ENCODE measurements at places on chromosomes 16 and 17.

DNA sequence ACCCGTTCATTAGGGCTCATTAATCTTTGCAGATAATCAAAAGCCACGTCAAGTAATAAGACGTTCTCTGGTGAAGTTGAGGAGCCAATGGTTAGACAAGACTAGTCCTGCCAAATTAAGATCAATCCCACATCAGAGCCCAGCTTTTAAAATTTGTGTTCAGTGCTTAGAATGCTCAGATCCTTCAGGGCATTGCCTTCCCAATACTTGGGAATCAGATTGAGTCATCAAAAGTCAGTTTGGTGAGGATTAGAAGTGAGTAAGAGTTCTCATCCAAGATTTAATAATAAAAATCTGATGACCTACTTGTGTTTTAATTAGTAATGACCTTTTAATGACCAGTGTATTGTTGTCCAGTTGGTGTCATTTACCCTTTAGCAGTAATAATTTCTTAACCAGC is 19.8 kb downstream of the MAP2K4 start:
- DNase-seq = no peak

DNA sequence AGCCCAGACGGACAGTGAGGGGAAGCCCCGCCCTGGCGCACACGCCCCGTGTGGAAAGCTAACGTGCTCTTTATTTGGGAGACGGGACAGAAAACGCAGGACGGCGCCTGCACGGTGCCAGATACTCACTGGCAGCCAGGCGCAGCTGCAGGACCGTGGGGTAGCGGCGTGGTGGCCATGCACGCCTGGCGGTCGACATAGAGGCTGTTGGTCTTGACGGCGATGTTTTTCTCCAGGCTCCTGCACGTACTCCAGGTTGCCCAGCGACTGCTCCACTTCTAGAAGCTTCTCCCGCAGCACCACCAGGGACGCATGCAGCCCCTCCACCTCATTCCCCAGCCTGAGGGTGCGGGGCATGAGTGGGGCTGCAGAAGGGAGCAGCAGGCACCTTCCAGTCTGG is 5.1 kb upstream of the C1QTNF8 start:
- DNase-seq = no peak

DNA sequence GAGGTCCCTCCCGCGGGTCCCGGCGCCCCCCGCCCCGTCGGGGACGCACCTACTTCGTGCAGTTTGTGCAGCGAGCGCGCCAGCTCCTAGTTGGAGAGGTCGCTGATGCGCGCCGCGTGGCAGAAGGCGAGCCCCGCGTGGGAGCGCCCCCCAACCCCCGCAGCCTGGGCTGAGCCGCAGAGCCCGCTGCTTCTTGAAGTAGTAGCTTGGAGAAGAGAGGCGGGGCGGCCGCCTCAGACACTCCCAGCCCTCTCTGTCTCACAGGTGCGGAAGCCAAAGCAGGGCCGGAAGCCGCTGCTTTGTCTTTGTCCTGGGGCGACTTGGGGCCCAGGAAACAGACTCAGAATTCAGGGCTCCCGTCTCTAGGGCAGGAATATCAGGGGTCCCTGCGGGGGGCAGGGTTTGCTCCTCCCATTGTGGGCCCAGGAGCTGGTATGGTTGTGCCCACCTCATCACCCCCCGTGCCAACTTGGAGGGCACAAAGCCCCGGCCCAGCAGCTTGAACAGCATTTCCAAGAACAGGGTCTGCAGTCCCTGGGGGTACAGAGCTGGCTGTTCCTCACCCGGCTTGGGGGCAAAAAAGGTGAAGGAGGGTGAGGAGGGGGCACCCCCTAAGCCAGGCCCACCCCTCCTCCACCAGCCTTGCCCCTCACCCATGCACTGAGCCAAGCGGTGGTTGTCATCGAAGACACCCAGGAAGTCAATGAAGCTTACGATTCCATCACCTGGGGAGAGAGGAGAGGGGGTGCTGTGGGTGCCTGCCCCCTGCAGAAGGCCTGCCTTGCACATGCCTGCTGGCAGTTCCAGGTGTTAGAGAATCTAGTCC is 13.5 kb downstream of the SPATA32 start:
- DNase-seq = peak; percentile 40

DNA sequence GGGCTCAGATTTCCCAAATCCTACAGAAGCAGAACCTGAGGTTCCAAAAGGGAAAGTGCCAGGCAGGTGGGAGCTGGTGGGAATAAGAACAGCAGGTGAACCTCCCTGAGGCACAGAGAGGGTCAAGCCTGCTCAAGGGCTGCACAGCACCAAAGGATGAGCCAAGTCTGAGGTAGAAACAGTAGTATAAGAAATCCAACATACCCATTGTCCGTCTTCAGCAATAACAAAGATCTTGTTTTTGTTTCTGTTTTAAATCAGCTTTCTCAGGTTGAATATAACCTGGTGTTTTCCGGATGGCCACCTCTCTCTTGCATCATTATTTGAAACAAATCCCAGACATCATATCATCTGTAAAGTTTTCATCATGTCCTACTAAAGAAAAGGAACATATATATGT is 10.6 kb upstream of the CES3 start:
- no peak for DNase-seq

DNA sequence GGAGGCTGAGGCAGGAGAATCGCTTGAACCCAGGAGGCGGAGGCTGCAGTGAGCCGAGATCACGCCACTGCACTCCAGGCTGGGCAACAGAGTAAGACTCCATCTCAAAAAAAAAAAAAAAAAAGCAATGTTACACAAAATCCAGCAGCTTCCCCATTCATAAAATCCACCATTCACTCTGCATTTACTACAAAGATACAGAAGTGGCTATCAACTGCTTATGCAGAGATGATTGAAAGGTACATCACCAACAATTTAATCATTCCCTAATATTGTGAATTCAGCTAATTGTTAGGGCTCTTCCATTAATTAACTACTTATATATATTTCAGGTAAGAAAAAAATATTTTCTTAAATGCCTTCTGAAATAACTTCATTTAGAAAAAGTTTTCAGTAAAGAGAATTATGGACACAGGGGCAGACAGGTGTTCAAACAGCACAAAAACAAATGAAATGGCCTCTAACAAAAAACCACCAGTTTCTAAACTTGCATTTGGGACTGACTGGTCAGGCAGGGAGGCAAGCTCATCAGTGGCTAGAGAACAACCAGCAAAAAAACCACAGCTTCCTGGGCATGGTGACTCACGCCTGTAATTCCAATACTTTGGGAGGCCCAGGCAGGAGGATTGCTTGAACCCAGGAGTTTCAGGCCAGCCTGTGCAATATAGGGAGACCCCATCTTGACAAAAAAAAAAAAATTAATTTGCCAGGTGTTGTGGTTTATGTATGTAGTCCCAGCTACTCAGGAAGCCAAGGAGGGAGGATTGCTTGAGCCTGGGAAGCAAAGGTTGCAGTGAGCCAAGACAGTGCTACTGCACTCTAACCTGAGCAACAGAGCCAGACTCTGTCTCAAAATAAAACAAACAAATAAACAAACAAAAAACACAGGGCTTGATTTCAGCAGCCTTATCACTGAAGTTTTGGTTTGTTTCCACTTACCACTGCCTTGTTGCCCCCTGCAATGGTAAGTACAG is 26.3 kb downstream of the ERN1 start:
- peak; percentile 28 for DNase-seq

DNA sequence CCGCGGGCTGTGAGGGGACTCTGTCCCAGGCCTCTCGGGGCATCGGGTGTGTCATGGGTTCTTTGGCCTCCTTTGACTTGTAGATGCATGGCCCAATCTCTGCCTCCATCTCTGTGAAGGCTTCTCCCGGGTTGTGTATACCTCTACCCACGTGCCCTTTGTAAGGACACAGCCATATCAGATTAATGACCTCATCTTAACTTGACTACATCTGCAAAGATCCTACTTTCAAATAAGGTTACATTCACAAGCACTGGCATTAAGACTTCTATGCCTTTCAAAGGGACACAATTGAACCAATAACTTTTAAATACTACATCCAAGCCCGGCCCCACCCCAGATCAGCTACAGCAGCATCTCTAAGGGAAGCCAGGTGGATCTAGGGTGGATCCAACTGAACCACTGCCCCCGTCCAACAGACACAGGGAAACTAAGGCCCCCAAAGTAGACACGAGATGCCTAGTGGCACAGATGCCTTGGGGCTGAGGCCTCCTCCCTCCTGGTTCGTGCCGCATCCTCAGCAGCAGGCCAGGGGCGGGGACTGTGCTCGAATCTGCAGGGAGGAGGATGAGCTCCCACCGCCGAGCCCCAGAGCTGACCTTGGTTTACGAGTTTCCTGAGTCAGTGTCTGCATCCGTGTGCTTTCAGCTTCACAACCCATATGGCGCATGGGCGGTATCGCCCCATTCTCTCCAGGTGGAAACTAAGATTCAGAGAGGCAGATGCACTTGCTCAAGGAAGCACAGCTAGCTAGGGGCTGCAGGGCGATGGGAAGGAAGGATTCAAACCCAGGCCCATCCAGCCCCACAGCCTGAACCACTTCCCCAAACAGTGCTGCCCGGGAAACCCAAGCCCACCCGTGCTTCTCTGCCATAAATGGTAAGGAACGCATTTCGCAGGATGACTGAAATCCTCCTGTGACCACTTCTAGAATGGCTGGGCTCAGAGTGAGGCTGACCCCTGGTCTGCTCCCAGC is 353.3 kb downstream of the C16orf95 start:
- no peak for DNase-seq

DNA sequence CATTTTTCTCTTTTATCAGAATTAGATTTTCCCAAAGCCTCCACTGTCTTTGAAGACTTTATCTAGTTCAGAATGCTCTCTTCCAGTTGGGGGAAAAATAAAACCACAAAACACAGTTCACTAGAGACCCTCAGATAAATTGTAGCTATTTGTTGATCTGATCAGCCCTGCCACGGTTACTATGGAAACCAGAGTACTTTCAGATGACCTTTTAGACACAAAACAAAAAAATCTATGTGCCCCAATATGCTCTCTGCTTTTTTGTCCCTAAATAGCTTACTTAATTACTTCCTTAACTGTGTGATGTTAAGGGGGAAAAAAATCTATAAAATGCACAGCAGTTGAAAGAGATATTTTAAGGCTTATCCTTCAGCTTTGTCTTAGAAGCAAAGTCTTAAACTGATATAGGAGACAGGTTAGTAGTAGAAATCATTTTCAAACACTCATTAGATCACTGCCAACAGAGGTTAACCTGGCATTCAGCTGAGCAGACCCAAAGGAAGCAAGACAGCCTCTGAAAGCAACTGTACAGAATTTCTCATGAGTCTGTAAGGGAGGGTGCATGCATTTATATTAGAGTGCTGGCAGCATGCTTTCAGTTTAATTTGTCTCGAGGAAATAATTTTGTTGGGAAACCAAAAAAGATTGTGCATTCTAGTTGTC is 129.9 kb upstream of the CACNG5 start:
- DNase-seq = no peak

GRCh38 chr16:85853547-85854545 is 45.1 kb upstream of the IRF8 start:
- DNase-seq = peak; percentile 14

DNA sequence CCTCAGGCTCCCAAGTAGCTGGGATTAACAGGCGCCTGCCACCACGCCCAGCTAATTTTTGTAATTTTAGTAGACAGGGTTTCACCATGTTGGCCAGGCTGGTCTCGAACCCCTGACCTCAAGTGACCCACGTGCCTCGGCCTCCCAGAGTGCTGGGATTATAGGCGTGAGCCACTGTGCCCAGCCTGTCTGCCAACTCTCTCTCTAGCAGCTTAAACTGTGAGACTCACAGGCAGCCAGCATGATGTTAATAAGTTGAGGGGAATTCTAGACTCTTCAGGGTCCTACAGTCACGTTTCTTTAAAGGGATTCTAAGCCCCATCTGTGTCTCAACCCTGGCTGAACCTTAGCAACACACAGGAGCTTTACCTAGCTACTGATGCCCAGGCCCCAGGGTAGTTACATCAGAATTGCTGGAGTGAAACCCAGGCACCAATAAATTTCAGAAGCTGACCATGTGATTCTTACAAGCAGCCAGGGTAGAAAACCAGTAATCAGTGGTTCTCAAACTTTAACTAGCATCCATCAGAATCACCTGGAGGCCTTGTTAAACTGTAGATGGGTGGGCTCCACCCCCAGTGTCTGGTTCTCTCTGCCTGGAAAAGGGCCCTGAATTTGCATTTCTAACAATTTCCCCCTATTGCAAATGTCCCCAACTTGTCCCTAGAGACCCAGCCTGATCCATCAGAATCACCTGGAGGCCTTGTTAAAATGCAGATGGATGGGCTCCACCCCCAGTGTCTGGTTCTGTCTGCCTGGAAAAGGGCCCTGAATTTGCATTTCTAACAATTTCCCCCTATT is 30.7 kb downstream of the GPRC5B start:
- DNase-seq = peak; percentile 33

DNA sequence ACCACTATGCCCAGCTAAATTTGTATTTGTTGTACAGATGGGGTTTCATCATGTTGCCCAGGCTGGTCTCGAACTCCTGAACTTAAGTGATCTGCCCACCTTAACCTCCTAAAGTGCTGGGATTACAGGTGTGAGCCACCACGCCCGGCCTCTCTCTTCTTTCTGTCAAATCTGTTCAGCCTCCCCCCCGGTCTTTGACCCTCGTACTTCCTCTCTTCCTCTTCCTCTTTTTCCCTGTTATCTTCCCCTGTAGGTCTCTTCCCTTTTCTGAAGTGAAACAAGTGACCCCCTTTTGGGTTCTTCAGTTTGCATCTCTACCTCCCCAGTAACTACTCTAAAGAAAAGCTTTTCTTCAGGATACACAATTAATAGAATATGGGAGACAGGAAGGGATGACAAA is 31.7 kb upstream of the DHX40 start:
- no peak for DNase-seq

- DNase-seq = peak; percentile 57
These were observed 1.9 kb downstream of the RAD51C start for GRCh38 chr17:58694302-58694701.

- DNase-seq = no peak
These were observed 6.0 kb upstream of the CDC6 start for GRCh38 chr17:40281663-40282062.

DNA sequence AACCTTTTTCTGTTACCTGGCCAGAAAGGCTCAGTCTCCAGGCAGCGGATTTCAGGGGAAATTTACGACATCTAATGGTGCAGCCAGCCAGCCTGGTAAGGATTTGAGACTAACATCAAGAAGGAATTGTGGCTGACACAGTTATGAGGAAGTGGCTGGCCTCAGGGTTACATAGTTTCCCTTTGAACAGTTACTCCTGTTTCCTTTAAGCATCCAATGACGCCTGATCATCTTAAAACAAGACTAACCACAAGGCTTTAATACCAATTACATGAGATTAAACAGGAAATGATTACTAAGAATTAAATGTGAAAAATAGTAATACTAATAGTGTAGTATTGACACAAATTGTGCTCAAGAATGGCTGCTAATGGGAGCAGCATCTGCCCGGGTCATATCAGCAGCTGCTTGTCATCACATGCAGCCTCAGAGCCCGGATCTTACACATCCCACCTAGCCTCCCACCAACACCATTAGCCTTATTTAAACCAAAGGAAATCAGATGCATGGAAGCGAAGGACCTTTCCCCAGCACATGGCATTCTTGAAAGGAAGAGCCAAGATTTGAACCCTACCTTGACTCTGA is 431.8 kb downstream of the PMP22 start:
- DNase-seq = no peak
